ENCODE measurements at places on chromosomes 11 and 22.
A peak's percentile ranks its signal among the peaks of the same experiment; 100 is the strongest.

DNA sequence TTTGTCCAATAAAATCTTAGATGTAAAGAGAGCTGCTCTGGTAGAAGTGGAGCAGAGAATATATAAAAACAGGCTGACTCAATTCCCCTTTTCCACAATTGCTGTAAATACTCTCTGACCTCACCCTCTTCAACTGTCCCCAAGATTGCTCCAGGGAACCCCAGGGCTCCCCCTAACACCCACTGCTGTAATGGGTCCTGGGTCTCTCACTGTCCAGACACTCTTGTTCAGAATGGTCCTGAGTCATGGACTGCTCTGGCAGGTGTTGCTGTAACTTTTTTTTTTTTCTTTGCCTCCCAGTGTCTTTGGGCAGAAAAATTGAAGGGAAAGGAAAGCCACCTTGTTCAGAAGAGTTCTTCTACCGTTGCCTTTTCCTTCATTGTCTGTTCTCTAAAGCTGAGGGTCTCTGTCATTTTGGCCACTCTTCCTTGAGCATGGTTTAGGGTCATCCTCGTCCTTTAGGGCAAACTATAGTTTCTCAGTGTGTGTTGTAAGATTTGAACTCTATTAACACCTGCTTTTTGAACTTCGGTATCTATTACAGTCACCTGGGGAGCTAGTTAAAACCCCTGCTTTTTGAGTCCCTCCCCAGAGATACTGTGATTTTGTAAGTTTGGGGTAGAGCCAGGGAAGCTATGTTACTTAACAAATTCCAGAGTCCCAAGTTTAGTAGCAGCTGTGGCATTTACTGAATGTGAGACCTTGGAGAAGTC, 209.5 kb downstream of the NAV2 start:
- no peak for DNase-seq

DNA sequence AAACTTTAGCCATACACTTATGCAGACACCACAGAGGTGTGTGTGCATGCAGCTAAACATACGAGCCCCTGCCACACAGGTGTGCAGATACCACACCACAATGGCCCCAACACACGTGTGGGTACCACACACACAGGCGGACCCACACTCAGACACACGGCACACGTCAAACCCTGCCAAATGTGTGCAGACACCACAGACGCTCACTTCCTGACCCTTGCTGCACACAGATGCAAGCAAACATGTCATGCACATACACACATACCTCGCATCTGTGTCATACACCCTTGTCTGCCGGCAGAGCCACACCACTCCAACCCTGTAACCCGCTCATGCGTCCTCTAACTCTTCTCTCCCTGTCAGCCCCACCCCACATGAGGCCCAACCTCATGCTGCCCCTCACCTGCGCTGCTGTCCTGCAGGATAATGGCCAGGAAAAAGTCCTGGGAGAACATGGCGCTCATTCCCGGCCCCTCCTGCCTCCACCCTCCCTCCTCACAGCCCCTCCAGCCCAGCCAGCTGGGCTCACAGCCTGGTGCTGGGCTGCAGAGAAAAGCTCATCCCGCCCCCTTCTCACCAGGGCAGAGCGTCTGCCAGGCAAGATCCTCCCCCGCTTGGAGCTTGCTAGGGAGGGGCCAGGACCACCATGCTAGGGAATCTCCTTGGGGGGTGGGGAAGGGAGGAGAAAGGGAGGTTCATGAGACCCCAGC, 14.2 kb downstream of the SMPD1 start:
- DNase-seq, result no peak

DNA sequence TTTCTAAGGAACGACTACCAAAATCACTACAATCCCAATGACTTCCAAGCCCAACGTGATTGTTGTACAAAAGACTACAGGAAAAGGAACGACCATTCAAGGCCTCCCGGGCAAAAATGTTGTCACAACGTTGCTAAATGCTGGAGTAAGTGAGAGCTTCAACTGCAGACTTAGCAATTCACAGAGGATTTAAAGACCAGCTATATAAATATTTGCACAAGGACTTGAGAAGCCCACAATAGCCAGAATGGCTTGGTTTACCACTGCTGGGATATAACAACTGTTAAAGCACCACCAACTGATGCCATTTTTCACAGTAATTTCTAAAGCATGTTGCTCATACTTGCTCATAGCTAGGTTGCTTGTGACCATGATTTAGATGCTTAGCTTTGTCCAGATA, 78.3 kb downstream of the EMSY start:
- no peak for DNase-seq

DNA sequence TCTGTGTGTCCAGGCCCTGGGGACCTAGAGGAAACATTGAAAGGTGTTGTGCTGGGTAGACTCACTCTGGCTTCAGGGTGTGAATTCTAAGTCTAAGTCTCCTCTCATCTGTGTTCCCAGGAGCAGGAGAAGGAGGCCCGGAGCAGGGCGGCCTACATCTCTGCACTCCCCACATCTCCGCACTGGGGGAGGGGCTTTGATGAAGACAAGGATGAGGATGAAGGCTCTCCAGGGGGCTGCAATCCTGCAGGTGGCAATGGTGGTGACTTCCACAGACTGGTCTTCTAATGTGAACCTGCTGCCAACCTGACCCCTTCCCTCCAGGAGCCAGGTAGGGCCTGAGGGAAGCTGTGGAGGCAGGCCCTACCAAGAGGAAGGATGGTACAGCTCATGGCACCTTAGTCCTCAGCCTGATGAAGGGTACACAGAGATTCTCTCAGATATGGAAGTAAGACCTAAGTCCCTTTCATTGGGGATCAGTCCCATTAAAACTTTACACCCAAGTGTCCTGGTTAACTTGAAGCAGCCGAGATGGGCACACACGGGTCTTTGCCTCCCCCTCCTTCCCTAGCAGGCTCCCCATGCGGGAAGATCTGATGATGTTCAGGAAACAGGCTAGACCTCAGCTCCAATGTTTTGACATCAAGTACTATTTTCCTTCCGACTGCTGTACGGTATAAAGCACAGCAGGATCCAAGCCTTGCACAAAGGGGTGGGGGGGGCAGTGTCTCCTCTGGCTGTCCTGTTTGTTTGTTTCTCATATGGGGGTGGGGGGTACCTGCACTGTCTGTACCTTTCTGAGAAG, 25.0 kb downstream of the USP35 start:
- DNase-seq, result no peak

DNA sequence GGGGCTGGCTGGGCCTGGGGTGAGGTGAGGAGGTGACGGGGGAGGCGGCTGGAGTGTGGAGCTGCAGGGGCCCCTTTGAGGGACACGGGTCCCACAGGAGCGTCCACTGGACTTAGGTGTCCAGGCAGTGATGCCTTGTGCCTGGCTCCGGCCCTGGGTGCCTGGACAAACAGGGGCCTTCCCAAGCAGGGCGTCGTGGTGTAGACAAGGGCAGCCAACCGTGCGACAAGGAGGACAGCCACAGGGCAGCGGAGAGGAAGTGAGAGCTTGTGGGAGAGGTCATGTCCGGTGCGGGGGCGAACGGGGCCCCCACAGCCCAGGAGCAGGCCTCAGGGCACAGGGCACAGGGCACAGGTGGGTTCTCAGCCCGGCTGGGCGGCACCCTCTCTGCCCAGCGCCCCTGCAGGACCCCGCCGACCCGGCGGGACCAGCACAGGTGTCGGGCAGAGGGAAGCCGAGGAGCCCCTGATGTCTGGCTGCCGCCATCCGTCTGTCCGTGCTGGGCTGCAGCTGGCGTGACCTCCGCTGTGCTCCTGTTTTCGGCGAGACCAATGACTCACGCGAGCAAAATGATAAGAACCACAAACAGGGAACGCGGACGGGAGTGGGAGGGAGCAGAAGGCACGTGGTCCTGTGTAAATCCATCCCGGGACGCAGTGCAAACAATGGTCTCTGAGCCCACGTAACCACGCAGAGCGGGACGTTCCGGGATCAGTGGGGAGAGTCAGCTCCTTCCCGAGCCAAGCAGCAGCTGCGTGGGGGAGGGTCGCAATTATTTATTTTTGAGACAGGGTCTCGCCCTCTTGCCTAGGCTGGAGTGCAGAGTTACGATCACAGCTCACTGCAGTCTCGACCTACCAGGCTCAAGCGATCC, 49.1 kb upstream of the A4GALT start:
- DNase-seq, result peak; percentile 42

GRCh38 chr22:45642986-45643385, 28.6 kb upstream of the ATXN10 start:
- DNase-seq, result no peak

- DNase-seq, result no peak
Measured at GRCh38 chr11:86781546-86781945, 18.8 kb upstream of the PRSS23 start.

DNA sequence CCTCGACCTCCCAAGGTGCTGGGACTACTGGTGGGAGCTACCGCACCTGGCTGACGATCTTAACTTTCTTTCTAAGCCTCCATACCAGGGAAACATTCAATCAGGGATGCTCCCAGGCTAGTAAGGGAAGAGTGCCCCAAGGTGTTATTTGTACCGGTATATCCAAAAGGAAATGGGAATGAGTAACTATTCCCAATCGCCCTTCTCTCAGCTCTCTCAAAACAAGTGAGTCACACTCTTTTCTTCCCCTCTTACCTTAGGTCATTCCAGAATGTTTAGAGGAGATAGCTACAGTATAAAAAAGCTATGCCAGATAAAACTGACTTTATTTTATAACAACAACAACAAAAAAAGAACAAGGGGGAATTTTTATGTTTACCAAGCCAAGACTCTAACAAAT, 13.7 kb downstream of the DCDC1 start:
- DNase-seq, result no peak

DNA sequence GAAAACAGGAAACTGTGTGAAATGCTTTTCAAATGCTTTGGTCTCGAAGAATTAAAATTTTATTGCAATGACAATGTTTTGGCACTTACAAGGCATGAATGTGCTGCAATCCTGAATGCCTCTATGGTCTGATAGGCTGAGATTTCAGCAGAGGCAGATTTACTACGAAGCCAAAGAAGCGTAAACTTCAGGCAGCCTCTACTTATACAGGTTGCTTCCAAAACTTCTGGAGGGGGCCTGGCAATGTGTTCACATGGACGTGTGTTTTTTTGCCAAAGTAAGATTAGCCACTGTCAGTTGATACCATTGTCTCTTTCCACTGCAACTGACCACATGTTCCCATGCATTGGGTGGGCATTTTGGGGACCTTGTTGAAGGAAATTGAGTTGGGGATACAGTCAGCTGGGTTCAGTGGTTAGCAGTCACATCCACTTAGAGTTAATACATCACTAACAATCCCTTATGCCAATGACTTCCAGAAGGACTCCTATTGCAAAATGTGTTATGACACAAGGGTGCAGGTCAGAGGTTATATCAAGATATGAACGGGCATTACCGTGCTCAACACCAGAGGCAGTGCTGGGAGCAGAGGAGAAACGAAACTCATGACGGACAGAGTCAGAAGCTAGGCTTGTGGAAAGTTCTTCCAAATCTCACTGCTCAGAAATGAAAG, 48.8 kb downstream of the ABTB2 start:
- DNase-seq, result no peak

DNA sequence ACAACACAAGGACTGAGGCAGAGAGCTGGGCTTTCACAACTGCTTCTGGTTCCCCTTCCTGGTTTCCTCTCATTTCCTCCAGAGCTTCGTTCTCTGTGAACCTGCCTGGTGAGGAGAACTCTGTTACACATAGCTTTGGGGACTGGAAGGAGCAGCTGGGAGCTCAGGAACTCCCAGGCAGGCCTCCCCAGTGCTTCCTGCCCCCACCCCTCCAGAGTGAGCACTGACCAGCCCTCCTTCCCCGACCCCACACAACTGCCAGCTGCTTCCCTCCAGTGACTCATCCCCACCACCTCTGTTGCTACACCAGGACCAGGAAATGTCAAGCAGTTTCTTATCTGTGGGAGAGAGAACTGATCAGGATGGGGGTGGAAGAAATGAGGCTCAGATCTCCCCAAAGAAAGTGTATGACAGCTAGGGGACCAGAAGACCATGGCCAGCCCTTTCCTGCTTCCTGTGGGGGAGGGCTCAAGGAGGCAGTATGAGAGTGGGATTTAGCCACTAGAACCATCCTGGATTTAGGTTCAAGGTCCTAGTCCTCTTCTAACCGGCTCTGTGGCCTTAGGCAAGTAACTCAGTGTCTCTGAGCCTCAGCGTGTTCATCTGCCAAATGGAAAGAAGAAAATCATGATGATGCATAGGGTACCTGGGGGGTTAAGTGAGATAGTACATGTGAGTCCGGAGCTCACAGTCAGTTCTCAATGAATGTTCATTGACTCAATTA, 4.5 kb upstream of the TP53I11 start:
- peak; percentile 61 for DNase-seq

- no peak for DNase-seq
Measured at GRCh38 chr11:113663567-113663966, 42.5 kb downstream of the TMPRSS5 start.

DNA sequence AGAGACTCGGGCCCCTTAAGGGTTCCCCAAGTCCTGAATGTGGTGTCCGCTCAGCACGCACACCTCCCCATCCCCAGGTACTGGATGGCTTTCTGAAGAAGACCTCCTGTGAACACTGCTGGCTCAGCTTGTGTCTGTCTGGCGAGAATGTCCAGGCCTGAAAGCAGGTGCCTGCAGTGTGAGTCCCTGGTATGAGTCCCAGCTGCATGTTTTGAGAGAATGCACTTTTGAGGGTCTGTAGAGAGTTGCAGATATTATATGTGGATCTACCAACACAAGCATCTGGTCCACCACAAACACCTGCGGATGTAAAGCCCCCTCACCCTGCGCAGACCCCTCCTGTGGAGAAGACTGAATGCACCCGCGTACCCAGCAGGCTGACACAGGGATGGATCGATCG, 1308.9 kb downstream of the TBC1D22A start:
- DNase-seq, result no peak

- DNase-seq, result no peak
Measured at GRCh38 chr11:76119032-76119431, 87.3 kb downstream of the WNT11 start.

DNA sequence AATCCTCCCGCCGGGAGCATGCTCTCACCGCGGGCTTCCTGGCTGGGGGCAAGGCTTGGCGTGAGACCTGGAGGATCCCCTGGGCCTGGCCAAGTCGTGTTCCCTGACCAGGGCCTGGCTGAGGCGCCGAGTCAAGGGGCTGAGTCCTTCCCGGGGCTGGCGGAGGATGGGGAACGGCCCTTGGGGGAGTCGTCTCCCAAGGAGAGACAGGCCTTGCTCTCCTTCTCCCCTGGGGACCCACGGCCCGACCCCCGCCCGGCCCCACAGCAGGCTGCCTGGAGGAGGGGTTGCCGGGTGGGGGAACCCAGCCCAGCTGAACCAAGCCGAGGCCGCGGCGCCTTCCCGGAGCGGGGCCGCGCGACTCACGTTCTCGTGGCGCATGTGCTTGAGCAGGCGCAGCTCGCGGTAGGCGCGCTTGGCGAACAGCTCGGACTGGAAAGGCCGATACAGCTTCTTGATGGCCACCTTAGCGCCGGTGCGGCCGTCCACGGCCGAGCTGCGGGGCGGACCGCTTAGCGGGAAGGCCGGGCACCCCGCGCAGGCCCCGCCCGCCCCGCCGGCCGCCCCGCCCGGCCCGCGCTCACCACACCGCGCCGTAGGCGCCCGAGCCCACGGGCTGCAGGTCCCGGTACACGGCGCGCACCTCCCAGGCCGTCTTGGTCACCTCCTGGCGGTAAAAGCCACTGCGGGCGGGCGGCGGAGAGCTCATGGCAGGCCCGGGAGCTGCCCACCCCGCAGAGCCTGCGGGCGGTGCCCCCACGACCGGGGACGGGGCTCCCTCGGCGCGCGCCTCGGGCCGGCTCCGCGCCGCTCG, 475 bp downstream of the MAPK12 start:
- no peak for DNase-seq

All from HS-5 (cell line).